Calu3 (cell line): ENCODE measurements at places on chromosomes 2 and 18. TPM values are rescaled to one million over a fixed set of nuclear protein-coding genes. Genes with fewer than 3 reads are reported as not detected.

- peak overlapping the region; percentile 34 for H3K27ac ChIP-seq
Measured at GRCh38 chr2:7878786-7879482, 802.9 kb upstream of the ID2 start.

DNA sequence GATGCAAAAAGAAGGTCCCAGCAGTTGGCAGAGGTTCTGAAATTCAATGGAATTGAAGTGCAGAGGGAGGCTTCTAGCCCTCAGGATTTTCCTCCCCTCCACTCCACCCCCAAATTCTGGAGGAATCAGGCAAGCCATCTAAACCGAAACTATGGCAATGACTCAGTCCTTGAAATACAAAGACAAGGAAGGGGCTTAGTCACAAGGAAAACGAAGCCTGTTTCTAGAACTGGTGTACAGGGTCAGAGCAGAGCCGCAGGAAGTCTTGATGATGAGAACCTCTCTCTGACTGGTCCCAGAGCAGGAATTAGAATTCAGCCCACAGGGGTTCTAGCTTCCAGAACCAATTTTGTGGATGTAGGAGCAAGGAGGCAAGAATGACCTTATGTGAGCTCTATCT is 111.7 kb upstream of the SCN1A start:
- DNase-seq: peak; percentile 61
- H3K4me3 ChIP-seq: no peak overlapping the region
- peak overlapping the region; percentile 73 for H3K27ac ChIP-seq

- no peak overlapping the region for H3K4me3 ChIP-seq
- peaks cover 8% of the 10 kb centered on the region for H3K4me1 ChIP-seq
- no peaks in the 10 kb centered on the region for H3K27me3 ChIP-seq
- H3K27ac ChIP-seq: no peak overlapping the region
Measured at GRCh38 chr2:181648478-181649155, 8.3 kb downstream of the CERKL start.

- DNase-seq: no peak
- H3K36me3 ChIP-seq: no peaks in the 10 kb centered on the region
- H3K4me3 ChIP-seq: no peak overlapping the region
- H3K27ac ChIP-seq: no peak overlapping the region
- H3K4me1 ChIP-seq: no peaks in the 10 kb centered on the region
Measured at GRCh38 chr2:216287251-216287650, 85.0 kb downstream of the MARCHF4 start.

DNA sequence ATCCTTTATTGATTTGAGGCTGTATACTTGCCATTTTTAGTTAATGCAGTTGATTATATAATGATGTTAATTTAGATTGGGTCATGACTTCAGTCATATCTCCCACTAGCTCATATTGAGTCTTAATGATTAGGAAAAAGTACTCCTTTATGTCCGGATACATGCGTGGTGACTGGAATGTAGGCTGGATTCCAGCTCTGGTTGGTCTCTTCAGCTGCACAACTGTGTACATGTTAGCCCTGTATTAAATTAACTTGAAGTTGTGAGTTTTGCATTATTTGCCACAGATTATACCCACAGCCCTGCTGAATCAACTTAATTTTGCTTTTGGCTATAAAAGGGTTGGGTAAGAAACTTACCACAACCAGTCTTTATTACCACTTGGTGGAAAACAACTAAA is 22.5 kb downstream of the MOB4 start:
- no peaks in the 10 kb centered on the region for H3K4me1 ChIP-seq
- no peaks in the 10 kb centered on the region for H3K27me3 ChIP-seq
- no peak for DNase-seq

The ZNF892 gene
- total RNA-seq: 6.2 and 6.6 TPM in 2 replicates

- no peak overlapping the region for H3K27ac ChIP-seq
- H3K4me3 ChIP-seq: no peak overlapping the region
- no peaks in the 10 kb centered on the region for H3K36me3 ChIP-seq
- peaks cover 9% of the 10 kb centered on the region for H3K4me1 ChIP-seq
Measured at GRCh38 chr2:241547781-241548450, 10.6 kb upstream of the BOK start.

- peaks cover 39% of the 10 kb centered on the region for H3K4me1 ChIP-seq
- peaks cover 22% of the 10 kb centered on the region for H3K36me3 ChIP-seq
- peak overlapping the region; percentile 90 for H3K4me3 ChIP-seq
- H3K27me3 ChIP-seq: no peaks in the 10 kb centered on the region
Measured at GRCh38 chr2:227164763-227165291, 403 bp downstream of the COL4A3 start.

- H3K27ac ChIP-seq: no peak overlapping the region
- peaks cover 17% of the 10 kb centered on the region for H3K4me1 ChIP-seq
- no peak overlapping the region for H3K4me3 ChIP-seq
- H3K36me3 ChIP-seq: no peaks in the 10 kb centered on the region
- no peak for DNase-seq
- no peaks in the 10 kb centered on the region for H3K27me3 ChIP-seq
Measured at GRCh38 chr2:45859682-45860081, 208.2 kb downstream of the PRKCE start.

The CRACDL gene
- total RNA-seq: 16.2 and 24.3 TPM in 2 replicates

The GALNT3 gene
- total RNA-seq: 75.0 and 79.8 TPM in 2 replicates

DNA sequence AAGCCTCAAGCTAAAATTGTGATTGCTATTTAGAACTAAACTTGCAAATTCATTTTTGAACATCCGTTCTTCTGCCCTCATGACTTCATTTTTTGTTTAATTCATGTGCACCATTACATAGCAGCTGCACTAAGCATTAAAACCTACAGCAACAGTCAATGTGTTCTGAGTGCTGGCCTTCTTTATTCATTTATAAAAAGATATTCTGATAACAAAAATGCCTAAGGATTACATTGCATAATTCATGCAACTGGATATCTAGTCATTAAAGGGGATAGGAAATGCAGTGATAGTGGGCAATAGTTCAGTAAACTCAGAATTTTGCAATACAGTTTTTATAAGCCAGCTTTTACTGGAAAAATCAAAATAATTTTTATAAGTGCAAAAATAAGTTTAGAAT is 294.4 kb upstream of the EPC2 start:
- H3K4me1 ChIP-seq: no peaks in the 10 kb centered on the region
- no peak overlapping the region for H3K4me3 ChIP-seq
- H3K36me3 ChIP-seq: no peaks in the 10 kb centered on the region
- DNase-seq: no peak
- H3K27me3 ChIP-seq: no peaks in the 10 kb centered on the region

The DIS3L2 gene
- 44.5 and 46.0 TPM in 2 replicates for total RNA-seq
